ENCODE measurements at places on chromosomes 4 and X.

- no peak for DNase-seq
These were observed 980 bp downstream of the AP1S2 start for GRCh38 chrX:15853586-15854079.

DNA sequence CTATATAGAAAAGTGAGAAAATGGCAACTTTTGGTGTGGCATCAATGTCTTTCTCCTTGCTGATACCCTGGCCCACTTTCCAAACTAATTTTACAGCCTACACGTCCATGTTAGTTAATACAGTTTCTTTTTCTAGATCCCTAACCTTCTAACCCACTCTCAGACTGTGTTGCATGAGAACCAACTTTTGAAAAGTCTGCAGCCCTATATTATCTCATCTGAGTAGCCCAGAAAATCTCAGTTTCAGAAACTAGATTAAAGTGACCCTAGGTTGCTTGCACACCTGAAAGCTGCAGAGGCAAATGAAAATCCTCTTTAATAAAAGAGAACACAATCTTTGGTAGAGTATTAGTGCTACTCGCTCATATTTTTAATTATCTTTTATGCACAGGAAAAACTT, 371.6 kb upstream of the EMCN start:
- DNase-seq = no peak

DNA sequence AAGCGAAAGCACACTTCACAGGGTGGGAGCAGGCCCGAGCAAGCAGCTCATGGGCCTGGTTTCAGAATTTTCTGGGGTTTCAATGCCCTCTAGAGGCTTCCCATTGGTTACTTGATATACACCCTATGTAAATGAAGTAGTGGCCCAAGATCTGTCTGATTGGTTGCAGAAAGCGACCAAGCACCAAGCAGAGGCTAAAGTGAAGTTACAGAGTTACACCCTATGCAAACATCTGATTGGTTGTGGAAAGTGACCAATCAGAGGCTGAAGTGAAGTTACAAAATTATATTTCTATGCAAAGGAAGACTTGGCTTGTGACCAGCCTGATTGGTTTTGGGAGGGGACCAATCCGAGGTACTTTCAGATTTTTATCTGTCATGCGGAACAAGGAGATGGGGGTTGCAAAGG, 8.2 kb downstream of the FHIP1A start:
- DNase-seq = no peak

DNA sequence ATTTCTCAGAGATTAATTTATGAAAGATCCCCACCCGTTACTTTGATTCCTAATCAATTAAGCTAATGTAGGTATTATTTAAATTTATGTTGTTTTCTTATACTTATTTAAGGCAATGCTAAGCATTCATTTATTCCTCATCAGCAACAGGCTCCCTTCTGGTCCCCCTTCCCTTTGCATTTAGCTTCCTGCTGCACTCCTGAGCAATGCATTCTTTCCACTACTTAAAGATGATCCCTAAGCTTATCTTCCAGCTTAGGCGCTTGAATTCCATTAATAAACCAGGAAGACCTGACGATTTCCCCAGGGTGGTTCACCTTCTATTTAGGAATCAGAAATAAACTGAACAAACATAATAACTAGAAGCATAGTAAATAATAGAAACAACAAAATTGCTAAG, 1003.1 kb downstream of the FSTL5 start:
- no peak for DNase-seq

DNA sequence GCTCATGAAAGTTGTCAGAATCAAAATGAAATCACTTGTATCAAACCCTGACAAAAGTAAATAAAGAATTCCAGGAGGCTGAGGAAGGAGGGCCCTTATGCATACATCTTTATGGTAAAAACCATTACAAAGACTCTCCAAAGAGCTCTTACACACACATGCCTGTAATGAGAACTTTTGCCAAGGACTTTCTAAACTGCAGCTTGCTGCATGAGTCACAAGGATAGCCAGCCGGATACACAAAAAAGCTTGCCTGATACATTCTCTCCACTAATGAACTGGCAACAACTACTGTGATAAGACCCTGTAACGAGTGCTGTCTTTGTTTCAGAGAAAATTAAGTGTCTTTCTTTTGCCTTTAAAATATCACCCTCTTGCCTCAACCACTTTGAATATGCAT, 618.1 kb downstream of the PPP4R3C start:
- peak; percentile 23 for DNase-seq

DNA sequence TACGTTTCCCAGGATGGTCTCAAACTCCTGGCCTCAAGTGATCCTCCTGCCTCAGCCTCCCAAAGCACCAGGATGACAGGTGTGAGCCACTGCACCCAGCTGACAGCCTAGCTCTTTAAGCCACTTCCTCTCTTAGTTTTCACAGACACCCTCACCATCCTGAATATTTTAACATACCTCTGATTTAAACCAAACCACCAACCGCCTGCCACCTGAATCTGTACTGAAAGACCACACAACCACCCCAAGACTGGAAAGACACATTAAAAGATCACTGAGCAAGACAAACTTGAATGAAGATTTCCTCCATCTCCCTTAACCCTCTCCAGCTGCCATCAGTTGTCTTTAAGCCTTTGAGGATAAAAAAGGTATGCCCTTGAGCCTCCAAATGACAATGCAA, 110.6 kb downstream of the SH3KBP1 start:
- no peak for DNase-seq

Data from HS-5 (cell line).